Nucleus accumbens (tissue), 56 donors: ENCODE measurements at places on chromosomes 1 and 21.

- DNase-seq, result no peak
Measured at GRCh38 chr1:233514946-233515391, 98.9 kb upstream of the KCNK1 start.

GRCh38 chr1:154756793-154757548 is 113.1 kb downstream of the KCNN3 start:
- DNase-seq, result no peak

- no peak for DNase-seq
Measured at GRCh38 chr1:201999625-202000238, 10.7 kb upstream of the ELF3 start.

DNA sequence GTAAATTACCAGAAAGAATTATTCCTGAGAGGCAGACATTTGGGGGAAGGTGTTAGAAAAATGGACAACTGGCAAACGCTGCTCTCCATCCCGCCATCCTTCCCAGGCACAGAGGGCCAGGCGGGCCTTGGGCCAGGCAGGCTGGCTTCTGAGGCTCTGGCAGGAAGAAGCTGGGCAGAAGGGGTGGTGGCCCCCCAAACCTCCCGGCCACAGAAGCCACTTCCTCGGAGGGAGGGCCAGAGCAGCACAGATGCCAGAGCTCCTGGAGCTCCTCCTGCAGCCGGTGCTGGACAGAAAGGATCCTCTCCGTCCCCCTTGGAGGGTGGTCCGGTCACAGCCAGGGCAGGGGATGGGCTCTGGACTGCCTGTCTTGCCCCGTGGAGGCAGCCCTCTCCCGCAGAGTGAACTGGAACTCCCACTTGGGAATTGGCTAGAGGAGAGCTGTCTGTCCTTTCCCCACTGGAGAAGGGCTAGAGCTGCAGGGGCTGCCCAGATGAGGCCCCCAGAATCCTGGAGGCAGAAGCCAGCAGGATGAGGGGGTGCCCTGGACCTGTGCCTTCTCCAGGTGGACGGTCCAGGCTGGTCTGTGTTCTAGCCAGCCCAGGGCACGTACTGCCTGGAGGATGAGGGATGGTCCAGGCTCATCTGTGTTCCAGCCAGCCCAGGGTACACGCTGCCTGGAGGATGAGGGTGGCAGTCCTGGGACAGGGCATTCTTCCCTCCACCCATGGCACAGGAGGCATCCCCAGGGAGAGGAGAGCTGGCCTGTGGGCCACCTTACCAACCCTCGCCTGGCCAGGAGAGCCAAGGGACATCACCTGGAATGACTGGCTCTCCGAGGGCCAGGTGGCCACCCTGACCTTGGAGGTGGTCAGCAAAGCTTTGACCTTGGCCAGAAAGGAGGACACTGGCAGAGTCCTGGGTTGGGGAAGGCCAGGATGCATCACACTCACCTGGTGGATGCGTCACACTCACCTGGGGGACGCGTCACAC is 47.4 kb upstream of the ACTRT2 start:
- no peak for DNase-seq

- DNase-seq, result no peak
Measured at GRCh38 chr1:76269155-76269554, 194.6 kb downstream of the ST6GALNAC3 start.

DNA sequence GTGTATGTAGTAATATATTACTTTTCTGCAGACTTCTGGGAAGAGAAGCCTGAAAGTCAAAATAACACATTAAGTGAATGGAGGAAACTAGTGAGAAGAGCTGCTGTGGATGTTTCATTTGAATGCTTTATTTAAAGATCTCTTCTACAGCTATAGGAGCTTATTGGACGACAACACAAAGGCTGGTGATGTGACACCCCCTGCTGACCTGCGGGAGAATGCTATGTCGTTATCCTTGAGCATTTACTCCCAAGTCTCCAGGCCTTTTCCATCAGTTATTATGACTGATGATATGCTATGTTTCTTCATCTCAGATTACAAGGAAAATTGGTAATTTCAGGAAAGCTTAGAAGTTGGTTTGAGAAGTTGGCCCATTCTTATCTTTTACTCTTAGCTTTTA is 22.3 kb upstream of the PLA2G4A start:
- no peak for DNase-seq

DNA sequence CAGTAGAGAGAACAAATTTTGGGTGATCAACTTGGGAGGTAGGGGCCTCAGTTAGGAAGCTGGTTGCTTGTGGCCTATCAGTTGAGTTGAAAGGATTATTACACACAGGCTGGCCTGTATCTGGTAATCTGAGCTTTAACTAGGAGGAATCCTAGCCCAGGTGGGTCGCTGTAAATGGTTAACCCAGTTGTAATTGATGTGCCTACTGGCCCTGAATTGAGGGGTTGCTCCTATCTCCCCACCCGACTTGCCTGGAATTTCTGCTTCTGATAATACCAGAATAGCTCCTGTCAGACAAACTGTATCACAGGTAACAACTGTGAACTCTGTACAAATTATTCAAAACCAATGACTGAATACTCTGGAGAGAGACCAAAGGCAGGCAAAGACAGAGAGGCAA is 210.4 kb upstream of the RUNX1 start:
- DNase-seq, result no peak

DNA sequence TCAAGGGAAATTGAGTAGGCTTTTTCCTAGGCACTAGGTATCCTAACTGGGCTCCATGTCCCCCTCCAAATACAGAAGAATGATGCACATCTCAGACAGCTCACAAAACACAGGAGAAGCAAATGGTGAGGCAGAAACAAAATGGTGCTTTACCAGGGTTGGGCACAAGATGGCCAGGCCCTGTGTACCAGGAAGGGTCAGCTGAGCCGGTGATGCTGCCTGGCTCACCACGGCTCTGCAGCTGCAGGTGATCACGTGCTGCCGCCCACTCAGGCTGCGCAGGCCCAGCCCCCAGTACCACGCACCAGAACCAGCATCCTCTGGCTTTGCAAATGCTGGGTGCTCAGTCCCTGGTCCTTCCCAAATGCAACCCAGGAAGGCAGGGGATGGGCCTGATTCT is 993 bp upstream of the DSCAM start:
- DNase-seq, result no peak

DNA sequence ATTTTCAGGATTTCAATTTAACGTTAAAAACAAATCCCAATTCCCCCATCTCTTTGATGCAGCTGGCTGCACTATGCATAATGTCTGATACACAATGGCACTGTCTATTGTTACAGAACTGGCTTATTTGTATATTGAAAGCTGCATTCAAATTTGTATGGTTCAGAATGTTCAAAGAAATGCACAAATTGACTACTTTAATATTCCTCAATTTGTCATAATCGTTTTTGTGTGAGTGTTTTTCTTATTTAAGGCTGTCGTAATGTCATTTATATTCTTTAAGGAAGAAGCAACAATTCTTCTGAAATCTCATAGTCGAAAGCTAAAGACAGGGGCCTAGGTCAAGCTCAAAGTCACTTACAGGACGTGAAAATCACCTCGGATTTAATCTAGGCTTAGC is 341.4 kb upstream of the ZRANB2 start:
- DNase-seq, result no peak

- DNase-seq, result no peak
Measured at GRCh38 chr1:228717081-228717480, 18.2 kb upstream of the RHOU start.

DNA sequence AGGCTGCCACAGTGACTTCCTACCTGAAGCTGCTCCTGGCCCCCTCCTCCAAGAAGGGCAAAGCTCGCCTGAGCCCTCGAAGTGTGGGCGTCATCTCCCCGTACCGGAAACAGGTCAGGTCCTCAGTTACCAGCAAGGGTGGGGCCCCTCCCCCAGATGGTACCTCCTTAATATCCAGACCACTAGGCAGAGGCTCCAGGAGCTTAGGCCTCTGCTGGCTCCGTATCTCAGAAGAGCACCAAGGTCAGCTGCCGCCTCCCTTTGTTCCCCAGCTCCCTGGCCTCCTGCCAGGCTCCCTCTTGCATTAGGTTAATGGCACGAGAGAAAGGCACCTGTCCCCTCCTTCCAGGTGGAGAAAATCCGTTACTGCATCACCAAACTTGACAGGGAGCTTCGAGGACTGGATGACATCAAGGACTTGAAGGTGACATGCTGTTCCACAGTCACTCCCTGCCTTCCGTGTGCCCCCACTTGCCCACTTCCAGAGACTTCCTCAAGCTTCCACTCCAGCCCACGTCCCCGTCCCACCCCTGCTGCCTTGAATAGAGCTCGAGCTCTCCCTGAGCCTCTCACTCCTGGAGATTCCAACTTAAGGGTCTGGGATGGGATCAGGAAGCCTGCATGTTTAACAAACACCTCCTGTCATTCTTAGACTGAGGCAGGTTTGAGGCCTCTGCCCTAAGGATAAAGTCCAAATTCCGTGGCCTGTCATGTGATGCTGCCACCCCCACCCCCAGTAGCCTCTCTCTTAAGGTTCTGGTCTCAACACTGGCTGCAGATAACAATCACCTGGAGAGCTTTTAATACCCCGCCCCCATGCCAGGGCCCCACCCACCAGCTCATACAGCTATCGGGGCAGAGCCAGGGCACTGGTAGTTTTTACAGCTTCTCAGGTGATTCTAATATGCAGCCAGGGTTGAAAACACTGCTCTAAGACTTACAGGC is 8.3 kb downstream of the RHOC start:
- DNase-seq, result no peak

- no peak for DNase-seq
Measured at GRCh38 chr1:234601301-234602017, 8.5 kb downstream of the IRF2BP2 start.

DNA sequence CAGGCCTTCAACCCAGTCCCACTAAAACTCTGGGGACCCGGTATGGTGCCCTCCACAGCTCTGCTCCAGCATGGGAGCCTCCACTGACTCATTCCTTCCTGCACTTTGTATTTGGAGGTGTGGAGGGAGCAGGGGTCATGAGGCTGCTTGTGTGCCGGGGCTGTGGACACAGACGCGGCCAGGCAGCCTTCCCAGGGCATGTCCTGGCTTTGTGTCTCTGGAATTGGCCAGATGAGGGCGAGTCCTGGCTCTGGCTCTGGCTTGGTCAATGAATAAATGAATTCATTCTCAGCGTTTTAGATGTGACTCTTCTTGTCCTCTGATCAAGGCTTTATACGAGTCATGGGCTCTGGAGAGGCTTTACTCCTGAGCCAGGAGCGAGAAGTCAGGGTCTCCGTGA is 19.1 kb downstream of the AJAP1 start:
- peak; percentile 34 for DNase-seq

DNA sequence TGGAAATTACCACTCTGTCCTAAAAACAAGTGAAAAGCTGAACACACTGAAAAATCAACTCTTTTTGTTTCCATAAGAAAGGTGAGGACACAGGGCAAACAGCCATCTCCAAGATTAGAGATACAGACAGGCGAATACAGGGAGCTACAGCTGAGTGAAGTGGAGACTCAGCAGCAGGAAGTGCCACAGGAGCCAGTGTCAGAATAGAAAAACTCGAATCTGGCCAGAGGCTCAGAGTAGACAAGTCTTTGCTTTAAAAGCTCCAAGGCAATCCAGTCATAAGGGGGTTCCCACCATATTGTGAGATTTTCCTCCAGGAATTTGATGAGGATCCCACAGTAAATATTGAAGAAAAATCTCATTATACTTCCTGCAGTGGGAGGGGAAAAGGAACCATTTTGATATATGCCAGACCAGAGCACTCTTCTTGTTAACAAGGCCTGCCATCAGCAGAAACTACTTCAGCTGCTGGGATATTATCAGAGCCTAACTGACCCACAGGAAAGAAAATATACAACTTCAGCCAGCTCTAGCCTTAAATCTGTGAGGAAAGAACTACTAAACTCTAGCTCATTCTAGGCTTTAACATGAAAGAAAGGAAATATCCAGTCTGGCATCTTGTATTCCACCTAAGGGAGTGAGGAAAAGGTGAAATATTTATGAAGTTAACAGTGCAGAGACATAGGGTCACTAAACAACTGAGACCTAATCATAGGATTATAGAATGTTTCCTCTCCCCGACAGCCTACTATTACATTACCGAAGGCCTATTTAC is 256.2 kb upstream of the OLFM3 start:
- no peak for DNase-seq

- no peak for DNase-seq
Measured at GRCh38 chr1:115426231-115426771, 88.3 kb upstream of the NGF start.
